Activated CD4-positive, alpha-beta T cell treated with anti-CD3 and anti-CD28 coated beads, Interleukin-2, amount 50 U/mL, for 4 hours (primary cell): ENCODE measurements at places on chromosomes 6 and 20.

GRCh38 chr6:53811082-53811481 lies 16.3 kb downstream of the LRRC1 start:
- DNase-seq = no peak

DNA sequence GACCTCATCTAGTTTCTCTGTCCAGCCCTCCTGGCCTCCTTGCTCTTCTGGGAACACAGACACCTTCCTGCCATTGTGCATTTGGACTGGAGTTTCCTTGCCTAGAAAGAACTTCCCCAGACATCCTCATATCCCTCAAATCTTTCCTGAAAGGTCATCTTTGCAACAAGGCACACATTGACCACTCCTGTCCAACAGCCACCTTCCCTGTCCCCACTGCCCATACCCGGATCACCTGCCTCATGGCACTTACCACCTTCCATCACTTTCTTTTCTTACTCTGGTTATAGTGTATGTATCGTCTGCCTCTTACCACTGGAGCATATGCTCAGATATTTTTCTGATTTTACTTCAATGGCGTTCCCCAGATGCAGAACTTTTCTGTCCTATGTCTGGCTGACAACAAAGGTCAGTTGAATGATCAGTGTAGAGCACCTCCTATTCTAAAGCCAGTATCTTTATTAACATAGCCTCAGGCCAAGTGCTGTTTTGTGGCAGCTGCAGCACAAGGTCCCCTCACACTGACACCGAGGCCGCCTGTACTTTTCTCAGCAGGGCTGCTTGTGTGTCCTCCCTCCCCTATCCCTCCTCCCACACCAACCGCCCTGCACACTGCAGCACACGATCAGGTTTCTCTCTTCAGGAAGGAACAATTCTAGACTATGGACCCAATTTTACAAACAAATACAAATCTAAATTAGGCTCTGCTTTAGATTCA lies 4.1 kb downstream of the HLA-C start:
- DNase-seq = no peak

DNA sequence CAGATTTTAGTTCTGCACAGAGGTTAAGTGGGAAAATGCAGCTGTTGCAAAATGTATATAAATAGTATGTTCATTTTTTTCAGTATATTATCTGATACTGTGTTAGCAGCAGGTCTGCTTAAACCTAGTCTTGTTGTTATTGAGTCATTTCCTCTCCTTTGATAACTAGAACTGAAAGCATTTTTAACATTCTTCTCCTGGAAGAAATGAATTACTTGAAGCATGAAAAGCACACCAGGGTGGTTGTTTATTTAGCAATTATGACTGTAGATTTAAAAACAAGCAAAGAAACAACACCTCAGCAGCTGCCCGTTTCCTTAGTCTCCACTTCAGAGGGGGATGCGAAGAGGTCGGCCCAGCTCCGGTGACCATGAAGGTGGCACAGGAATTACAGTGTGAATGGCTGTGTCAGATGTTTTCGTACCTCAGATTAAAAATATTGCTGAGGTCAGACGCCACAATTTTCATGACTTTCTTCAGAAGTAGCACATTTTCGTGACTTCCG lies 53.5 kb downstream of the GOPC start:
- no peak for DNase-seq

DNA sequence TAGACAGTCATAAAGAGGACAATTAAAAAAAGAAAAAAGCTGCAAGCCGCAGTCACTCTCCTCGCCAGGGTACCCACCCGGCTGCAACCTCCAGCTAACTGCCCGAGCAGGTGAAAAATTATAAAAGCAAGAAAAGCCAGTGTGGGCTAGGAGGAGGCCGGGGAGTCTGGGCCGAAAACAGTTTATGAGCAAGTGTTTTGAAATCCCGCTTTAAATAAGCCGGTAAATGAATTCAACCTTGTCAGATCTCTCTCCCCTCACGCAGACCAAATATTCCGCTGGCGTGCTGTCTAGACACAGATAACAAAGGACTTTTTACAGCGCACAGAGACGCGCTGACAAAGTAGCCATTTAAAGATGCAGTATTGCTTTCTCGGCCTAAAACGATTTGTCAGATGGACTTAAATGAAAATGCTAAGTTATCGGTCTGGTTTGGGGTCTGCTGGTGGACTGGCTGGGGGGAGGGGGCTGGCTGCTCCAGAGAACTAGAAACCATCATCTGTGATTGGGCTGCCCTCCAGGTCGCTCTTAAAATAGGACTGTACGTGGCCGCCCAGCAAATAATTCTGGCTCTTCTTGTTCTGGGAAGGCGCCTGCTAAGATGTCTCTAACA lies 24.6 kb downstream of the PMEPA1 start:
- no peak for DNase-seq
